ENCODE measurements at places on chromosomes 3 and 15. TPM values are rescaled to one million over a fixed set of nuclear protein-coding genes. Genes with fewer than 3 reads are reported as not detected.

Gene B3GNT5
- total RNA-seq, result 4.4 TPM

DNA sequence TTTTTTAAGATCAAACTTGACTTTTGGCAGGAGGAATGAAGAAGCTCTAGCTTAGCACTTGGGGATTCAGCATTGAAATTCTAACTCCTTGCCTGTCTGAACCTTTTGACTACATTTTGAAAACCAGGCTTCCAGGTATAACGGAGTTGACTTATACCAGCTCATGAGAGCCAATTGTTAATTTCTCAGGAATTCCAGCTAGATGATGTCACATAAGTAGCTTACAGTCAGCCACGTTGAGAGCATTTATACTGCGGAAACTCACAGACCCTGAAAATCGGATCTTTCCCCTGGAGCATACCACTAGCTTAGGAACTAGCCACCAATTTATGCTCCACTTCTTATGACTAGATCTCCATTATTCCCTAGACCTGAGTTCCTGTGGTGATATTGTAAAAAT lies 321.4 kb upstream of the DPH6 start:
- DNase-seq, result no peak

DNA sequence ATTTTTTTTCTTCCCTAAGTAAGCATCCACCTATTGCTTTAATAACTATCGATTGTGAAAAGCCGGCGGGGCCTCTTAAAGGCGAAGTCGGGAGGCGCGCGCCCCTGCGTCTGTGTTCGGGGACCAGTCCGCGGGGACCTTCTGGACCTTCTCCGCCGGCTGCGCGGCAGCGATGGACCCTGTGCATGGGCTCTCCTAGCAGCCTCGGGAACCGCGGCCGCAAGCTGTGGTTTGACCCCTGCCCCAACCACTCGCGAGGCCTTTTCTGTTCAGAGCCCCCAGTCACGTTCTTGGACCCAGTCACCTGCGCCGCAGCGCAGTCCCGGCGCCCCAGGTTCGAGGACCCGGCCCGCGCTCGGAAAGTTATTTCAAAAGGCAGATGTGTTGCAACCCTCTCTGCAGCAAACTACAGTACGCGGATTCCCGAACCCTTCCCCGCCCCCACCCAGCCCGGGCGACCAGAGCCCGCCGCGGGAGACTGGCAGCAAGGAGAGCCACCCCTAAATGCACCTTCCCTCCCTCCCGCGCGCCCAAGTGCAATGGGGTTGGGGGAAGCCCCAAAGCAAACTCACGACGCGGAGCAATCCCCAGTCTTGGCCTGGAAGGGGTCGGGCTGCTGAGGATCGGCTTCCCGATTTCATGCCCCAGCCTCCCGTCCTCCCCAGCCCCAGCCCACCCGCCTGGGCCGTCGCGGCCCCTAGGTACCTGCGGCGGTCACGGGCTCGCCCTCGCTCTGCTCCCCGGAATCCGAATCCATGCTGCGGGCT lies 684 bp downstream of the TNFAIP8L3 start:
- no peak for DNase-seq

DNA sequence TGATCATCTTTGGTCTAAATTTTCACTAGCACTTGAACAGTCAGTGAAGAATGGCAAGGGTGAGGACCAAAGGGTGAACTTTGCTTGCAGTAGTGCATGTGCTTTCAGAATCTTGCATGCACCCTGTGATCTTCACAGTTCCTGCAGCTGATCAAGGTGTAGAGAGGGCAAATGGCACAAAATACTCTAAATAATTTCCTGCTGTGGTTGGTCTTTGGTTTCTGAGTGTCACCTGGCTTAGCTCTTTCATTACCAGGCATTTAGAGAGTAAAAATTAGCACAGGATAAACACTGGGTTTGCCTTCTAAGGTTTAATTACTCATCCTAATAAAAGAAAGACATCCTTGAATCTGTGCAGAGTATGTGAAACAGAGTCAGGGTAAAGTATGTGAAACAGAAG lies 11.4 kb downstream of the TIPARP start:
- no peak for DNase-seq

DNA sequence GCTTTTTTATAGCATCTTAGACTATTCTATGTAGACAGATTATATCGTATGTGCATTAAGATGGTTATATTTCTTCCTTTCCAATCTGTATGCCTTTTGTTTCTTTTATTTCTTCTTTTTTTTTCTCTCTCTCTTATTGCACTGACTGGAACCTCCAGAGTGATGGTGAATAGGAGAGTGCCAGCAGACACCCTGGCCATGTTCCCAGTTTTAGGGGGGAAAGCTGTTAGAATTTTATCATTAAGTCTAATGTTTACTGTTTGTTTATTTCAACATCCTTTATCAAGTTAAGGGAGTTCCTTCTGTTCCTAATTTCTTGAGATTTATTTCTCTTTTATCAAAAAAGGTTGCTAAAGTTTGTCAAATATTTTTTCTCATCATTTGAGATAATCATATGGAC lies 116.6 kb upstream of the LRTM1 start:
- no peak for DNase-seq
